Left lung (tissue), 14 donors: ENCODE measurements at places on chromosomes 6 and 20. TPM values are rescaled to one million over a fixed set of nuclear protein-coding genes. Genes with fewer than 3 reads are reported as not detected.

Gene TRIM38
- total RNA-seq, result 13.1 TPM

Gene CDH4
- 0.93 TPM for total RNA-seq

Gene TOMM34
- total RNA-seq, result 18.6 TPM

Gene TSPO2
- total RNA-seq, result not detected

Gene MAP3K7
- 20.6 TPM for total RNA-seq

Gene TGM2
- total RNA-seq, result 174 TPM

Gene WFDC5
- total RNA-seq, result 0.32 TPM

Gene SPATA25
- total RNA-seq, result 0.70 TPM

Gene LGSN
- 0.26 TPM for total RNA-seq

DNA sequence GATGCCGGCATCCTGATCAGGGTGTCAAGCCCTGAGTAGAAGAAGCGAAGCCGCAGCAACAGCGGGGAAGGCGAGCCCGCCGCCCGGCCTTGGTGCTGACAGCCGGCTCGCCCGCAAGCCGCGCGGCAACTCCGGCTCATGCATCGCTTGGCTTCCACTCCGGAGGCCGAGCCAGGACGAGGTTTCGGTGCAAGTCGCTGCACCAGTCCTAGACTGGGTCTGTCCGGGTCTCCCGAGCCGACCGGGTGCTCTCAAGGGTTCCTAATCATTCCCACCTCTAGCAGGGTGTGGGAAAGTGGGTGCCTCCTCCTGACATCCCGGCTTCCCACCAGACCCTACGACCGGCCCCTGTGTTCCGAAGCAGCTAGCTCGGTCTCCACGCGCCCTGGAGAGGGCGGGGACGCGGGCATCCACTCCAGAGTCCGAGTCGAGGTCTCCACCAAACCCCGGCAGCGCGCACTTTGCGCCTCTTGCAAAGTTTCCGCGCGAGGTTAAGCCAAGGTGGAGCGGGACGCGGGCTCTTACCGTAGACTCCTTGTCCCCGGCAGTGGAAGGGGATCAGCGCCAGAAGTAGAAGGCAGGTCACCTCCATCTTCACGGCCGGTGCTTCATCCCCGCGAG, 1.4 kb downstream of the MDGA1 start:
- no peak for DNase-seq

DNA sequence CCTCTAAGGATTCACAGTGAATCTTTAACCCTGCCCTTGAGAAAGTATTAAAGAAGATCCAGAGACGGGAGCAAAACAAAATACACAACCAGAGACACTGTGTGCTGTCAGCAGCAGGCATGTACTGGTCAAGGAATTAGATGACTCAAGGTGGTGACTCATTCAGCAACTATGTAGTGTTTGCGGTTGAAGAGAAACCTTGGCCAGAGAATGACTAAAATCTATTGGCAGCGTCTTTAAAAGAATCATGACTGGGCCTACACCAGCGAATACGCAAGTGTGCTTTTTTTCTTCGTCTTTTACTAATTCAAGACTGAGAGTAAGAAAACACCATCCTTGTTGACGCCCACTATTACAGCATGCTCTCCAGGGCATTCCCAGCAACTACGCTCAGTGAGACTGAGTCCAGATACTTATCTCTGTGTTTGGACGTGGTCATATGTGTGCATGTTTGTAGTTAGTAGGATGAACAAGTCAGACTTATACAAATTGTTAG, 72.4 kb upstream of the BACH2 start:
- DNase-seq, result peak; percentile 41

DNA sequence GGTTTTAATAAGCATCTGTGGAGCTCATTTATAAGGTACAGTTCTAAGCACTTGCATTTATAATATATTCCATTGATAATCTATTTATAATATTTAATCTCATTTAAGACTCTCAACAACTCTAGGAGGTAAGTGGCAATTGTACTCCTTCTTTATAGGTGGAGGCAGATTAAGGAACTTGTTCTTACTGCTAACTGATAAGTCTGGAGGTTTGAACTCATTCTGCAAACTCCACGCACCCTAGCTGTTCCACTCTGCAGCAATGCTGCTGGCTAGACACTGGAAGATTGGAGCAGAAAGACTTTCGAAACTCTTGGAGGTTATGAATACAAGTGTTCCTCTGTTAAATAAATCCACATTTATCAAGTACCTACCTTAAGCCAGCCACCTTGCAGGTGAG, 793 bp upstream of the HDAC2 start:
- DNase-seq, result no peak

DNA sequence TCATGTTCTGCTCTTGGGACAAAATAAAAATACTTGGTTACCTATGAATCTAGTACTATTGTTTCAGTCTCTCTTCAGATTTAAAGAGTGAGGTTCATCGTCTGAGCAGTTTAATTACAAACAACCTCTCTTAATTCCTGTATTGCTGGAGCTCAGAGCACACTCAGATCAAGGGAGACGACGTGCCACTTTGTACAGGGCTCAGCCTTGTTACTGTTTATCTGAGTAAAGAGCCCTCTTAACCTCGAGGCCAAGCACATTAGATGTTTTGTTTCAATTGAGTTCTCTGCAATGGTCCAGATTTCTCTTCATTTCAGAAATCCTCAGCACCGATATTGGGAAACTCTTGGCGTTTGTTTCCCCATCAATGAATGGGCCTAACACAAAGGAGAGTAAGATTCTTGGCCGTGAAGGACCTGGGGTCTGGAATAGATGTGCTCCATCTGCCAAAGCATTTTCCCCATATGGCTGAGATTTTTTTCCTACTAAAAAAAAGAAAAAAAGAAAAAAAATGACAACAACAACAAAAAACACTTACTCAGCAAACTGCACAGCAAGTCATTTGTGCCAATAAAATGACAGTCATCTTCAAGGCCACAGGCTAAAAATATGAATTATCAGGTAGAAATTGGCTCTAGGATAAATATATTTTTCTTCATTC, 82.6 kb upstream of the CCN6 start:
- DNase-seq, result no peak

DNA sequence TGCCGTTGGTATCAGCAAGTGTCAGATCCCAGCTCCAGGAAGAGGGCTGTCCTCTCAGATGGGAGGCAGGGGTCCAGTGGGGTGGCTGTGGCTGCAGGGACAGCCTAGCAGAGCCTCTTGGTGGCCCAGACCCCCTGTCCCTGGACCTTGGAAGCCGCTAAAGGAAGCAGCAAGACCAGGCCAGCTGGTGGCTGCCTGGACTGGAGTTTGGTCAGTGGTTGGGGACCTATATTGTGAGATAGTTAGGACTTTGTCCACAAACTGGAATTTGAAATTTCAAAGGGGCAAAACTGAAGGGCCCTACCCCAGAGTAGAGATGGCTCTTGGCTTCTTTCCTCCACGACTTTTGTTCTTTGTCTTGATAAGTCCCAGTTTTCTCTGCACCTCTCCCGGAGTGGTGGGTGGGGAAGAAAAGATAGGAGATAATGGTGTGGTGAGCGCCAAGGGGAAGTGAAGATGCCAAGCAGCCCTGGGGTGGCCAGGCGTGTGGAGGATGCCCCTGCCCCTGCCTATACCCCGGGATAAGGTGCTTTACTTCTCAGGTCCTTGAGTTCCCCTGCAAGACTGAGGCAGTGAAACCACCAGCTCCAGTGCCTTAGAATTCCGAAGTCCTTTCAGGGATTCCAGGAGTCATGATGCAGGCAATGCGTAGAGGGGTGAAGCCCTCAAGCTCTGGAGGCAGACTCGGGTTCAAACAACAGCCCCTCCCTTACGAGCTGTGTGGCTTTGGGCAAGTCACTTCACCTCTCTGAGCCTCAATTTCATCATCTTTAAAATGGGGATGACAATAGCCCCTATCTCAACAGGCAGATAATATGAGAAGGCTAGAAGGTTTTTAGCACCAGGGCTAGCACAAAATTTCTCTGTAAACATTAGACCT, 40.2 kb downstream of the HNF4A start:
- no peak for DNase-seq

DNA sequence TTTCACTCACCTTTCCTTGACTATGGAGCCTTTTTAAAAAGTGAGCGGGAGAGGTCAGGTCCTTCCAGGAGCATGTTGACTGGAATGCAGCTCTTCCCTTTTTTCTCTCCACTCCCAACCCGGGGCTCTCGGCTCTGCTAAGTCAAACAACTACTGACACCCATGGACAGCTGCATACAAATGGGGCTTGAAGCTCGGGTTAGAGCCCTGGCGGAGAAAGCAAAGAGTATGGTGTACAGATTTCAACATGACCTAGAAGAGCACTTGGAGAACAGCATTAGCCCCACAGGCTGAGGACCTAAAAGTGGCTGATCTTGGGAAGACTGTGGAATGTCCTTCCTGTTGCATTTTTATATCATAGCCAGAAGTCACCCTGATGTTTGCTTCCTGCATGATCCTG, 162.0 kb upstream of the STMND1 start:
- no peak for DNase-seq

- DNase-seq, result no peak
Observed at GRCh38 chr6:7100072-7100752, 7.5 kb upstream of the RREB1 start.

DNA sequence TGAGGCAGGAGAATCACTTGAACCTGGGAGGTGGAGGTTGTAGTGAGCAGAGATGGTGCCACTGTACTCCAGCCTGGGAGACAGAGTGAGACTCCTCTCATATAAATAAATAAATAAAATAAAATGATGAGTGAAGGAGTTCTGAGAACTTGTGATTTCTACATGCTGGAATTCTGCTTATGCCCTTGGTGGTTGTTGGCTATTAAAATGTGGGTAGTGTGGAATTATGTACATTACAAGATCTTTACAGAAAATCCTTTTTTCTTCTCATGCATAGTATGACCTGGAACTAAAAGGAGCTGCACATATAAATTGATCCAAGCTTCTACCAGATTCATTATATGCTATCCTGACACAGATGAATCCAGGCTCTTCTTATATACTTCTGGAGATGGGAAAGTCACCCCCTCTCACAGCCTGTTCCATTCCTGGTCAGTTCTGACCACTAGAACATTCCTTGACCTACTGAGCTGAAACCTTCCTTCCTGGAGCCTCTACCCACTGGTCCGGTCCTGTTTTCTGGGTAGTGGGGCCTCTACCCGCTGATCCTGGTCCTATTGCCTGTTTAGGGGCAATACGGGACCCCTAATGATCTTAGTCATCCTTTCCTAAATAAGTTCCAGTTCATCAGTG, 37.7 kb upstream of the TAF8 start:
- DNase-seq, result no peak

GRCh38 chr6:134295953-134296553, 21.9 kb downstream of the SGK1 start:
- DNase-seq, result no peak

- DNase-seq, result no peak
Observed at GRCh38 chr6:161378115-161378514, 104.3 kb upstream of the AGPAT4 start.

GRCh38 chr20:25398376-25399036, 7.9 kb upstream of the ABHD12 start:
- DNase-seq, result no peak

GRCh38 chr6:146410851-146411595, 132.6 kb upstream of the RAB32 start:
- DNase-seq, result no peak

DNA sequence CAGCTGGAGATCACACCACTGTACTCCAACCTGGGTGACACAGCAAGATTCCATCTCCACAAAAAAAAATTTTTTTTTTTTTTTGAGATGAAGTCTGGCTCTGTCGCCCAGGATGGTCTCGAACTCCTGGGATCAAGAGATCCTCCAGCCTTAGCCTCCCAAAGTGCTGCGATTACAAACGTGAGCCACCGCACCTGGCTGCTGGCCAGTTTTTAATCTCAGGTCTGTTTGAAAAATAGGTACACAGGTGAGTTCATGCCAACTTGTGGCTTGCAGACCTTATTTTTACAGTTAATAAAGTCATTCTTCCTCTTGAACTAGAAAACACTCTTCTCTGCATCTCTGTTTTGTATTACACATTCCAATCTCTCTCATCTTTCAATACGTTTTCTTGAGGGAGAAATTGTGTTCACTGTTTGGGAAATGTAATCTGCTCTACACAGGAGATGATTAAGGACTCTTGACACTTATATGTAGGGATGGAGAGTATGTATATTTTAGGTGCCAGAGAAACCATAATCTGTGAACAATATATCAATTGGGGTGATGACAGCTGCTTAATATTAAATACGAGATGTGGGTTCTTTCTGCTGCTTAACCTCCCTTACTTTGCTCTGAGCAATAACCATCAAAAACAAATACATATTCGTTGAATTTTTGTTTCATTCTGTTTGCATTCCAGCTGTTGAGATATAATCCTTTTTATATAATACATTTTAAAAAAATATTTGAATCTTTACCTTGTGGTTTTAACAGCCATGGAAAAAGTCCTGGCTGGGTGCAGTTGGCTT, 17.7 kb upstream of the RIPOR3 start:
- no peak for DNase-seq

DNA sequence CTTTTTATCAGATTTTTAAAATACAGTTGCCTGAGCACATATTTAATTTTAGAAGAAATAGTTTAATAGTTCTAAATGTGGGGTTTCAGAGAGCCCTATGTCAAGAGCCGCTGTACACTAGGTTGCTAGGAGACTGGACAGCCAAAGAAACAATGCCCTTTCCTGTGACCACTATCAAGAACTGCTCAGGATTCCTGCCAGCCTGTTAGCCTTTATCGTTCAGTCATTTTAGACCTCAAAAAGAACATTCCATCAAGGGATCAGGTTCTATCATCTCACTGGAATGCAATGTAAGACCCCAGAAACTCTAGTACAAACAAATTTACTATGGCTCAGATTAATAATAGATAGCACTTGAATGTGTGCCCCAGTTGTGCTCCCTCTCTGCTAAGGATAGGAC, 181.2 kb upstream of the CCN2 start:
- no peak for DNase-seq
